Mesothelial cell of epicardium (in vitro differentiated cells): ENCODE measurements at places on chromosomes 1 and 21. TPM values are rescaled to one million over a fixed set of nuclear protein-coding genes. Genes with fewer than 3 reads are reported as not detected.

DNA sequence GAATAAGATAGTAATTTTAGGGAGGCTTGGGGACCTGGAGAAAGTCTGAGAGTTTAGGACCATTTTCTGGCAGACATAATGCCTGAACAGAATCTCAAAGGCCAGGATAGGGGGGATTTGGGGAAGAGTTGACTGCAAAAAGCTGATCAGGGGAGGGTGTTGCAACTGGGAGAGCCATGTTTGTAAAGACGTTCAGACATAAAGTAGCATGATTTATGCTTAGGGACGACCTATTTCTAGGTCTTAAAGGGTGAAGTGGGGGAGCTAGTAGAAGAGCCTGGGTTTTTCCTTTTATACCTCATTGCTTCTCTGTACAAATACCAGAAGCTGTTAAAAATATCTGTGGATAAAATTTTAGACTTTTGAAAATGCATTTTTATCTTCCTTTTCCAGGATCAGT, 51.2 kb downstream of the FNBP1L start:
- H3K4me1 ChIP-seq = peaks cover 33% of the 10 kb centered on the region
- DNase-seq = no peak
- H3K36me3 ChIP-seq = peaks cover 7% of the 10 kb centered on the region
- peak overlapping the region; percentile 49 for H3K27ac ChIP-seq
- no peak overlapping the region for H3K4me3 ChIP-seq
- H3K27me3 ChIP-seq = no peaks in the 10 kb centered on the region

C8A gene
- total RNA-seq = not detected in 3 replicates

DNA sequence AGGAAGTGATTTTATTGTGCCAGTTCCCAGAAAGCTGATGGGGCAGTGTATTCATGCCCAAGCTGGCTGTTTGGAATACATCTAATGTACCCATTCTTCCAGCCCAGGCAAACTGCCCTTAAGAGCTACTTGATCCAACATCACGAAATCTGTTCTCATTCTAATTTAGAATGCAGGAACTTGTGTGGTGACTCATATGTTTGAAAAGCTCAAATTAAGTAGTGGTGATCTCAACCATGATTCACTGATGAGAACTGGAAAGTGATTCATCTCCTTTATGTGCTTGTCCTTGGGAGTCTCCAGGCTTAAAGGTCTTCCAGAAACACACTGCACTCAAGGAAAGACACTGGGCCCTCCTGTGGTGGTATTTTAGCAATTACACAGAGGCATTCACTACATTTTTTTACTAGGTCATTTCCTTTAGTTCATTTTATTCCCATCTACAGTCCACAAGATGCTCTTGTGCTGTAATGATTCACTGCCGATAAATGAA, 65.4 kb downstream of the RPE65 start:
- no peak for DNase-seq
- H3K27ac ChIP-seq = no peak overlapping the region
- H3K4me3 ChIP-seq = no peak overlapping the region
- H3K36me3 ChIP-seq = no peaks in the 10 kb centered on the region
- H3K4me1 ChIP-seq = no peaks in the 10 kb centered on the region

DNA sequence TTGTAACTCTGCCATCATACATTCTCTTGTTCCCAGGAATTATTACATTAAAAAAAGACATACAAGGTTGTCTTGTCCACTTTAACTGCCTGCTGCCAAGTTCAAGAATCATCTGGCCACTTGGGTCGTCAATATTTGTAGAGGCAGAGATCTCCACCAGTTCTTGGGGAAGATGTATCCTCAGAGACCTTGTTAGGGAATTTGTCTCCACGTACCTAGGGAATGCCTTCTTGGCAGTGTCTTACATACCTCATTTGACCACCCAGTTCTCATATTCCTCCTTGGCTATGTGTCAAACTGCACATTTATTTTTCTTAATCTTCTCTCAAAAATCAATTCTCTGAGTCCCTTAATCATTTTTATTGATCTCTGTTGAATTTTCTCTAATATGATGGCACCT, 266.0 kb downstream of the SPATA17 start:
- H3K4me1 ChIP-seq = no peaks in the 10 kb centered on the region
- no peak overlapping the region for H3K4me3 ChIP-seq
- H3K36me3 ChIP-seq = no peaks in the 10 kb centered on the region

DNA sequence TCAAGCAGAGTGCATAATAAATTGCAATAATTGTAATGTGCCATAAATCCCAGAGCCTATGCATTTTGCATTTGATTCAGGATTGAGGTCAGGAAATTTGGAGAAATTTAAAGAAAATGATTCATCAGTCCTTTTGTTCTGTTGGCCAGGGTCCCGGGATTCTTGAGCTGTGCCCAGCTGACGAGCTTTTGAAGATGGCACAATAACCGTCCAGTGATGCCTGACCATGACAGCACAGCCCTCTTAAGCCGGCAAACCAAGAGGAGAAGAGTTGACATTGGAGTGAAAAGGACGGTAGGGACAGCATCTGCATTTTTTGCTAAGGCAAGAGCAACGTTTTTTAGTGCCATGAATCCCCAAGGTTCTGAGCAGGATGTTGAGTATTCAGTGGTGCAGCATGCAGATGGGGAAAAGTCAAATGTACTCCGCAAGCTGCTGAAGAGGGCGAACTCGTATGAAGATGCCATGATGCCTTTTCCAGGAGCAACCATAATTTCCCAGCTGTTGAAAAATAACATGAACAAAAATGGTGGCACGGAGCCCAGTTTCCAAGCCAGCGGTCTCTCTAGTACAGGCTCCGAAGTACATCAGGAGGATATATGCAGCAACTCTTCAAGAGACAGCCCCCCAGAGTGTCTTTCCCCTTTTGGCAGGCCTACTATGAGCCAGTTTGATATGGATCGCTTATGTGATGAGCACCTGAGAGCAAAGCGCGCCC, 8.7 kb downstream of the PROX1 start:
- peaks cover 76% of the 10 kb centered on the region for H3K27me3 ChIP-seq
- H3K27ac ChIP-seq = no peak overlapping the region
- DNase-seq = no peak
- H3K4me3 ChIP-seq = no peak overlapping the region
- no peaks in the 10 kb centered on the region for H3K4me1 ChIP-seq

PEF1 gene
- total RNA-seq = 42.6 to 43.8 TPM (median 43.8 TPM) in 3 replicates

TRIM63 gene
- 1.4 to 1.9 TPM (median 1.7 TPM) in 3 replicates for total RNA-seq

SPATA21 gene
- 0.16 to 0.20 TPM in 2 of 3 replicates, not detected in the other for total RNA-seq

- H3K36me3 ChIP-seq = peaks cover 12% of the 10 kb centered on the region
- peaks cover 22% of the 10 kb centered on the region for H3K4me1 ChIP-seq
- H3K4me3 ChIP-seq = peak overlapping the region; percentile 95
- H3K27me3 ChIP-seq = no peaks in the 10 kb centered on the region
- peak overlapping the region; percentile 96 for H3K27ac ChIP-seq
Observed at GRCh38 chr21:36321325-36322082, 1.5 kb downstream of the MORC3 start.

MCOLN3 gene
- total RNA-seq = 6.5 to 7.6 TPM (median 7.1 TPM) in 3 replicates

GRCh38 chr1:32200226-32201010, at the start of gene CCDC28B:
Gene CCDC28B, plus strand, starts transcription at chr1:32200595. Its CDS starts 1,341 bp downstream, at chr1:32201936.
- H3K27me3 ChIP-seq = no peaks in the 10 kb centered on the region
- H3K36me3 ChIP-seq = peaks cover 5% of the 10 kb centered on the region
- H3K27ac ChIP-seq = peak within 1 kb of the TSS; percentile 94
- peaks cover 19% of the 10 kb centered on the region for H3K4me1 ChIP-seq
- peak within 1 kb of the TSS; percentile 87 for H3K4me3 ChIP-seq

DNA sequence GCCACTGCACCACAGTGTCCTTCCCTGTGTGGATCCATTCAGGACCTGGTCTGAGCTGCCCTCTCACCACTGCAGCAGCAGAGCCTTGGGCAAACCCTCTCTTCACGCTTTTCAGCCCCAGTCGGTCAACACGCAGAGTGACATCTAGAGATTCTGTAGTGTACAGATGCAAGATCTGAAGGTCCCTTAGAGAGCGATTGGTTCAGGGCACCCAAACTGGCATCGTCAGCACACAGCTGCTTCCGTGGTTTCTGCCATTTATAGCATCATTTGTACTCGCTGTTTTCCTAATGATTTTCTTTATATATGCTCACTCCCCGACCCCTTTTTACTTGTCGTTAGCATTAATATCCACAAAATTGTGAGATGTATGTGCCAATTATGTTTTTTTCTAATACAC, 1.5 kb upstream of the ASCL5 start:
- no peak for DNase-seq
- peaks cover 11% of the 10 kb centered on the region for H3K36me3 ChIP-seq
- no peak overlapping the region for H3K4me3 ChIP-seq
- H3K27ac ChIP-seq = no peak overlapping the region
- H3K4me1 ChIP-seq = peaks cover 6% of the 10 kb centered on the region
- H3K27me3 ChIP-seq = peaks cover 9% of the 10 kb centered on the region

CHI3L2 gene
- total RNA-seq = not detected in 3 replicates
